SIG-M5 (cell line): ENCODE measurements at places on chromosomes 2 and 18.

DNA sequence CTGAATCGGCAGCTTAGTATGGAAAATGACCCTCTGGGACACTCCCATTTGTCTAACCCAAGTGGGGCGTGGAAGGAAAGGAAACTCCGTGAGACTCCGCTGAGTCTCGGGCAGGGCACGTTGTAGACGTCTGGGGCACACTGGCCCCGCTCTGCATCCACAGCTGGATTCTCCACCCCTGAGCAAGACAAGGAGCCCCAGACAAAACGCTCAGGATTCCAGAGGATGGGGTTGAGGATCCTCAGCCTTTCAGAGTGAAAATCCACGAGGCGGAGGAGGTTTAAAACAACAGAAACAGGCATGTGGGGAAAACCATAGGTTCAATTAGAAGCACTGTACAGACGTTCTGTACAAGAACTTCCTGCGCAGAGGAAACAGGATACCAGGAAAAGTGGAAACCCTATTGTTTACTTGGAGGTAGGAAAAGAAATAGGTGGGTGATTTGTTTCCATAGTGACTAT, 124.9 kb upstream of the ZNF236 start:
- no peak for DNase-seq

DNA sequence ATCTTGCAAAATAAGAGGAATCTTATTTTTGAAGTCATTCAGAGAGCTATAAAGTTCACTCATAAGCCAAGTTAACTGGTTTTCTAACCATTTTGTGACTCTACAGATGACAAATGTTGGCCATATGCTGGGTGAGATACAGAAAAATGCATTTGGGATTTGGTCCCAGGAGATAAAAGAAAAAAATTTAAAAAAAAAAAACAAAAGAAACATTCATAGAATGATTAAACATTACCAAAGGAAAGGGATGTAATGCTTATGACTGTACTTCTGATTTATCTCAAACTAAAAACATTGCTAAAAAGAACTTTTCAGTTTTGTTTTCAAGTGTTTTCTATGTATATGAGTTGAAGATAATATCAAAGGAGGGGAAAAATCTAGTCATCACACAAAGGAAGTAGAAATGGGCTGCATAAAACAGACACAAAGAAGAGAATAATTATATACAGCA, 43.1 kb downstream of the PELI1 start:
- DNase-seq, result no peak

- DNase-seq, result no peak
Observed at GRCh38 chr2:54589340-54590215, 133.5 kb downstream of the SPTBN1 start.

- DNase-seq, result no peak
Observed at GRCh38 chr18:42658171-42658570, 457.3 kb downstream of the RIT2 start.

GRCh38 chr18:60506190-60506589, 133.6 kb upstream of the MC4R start:
- DNase-seq, result no peak

- DNase-seq, result no peak
Observed at GRCh38 chr18:58458304-58458703, 170.6 kb downstream of the ALPK2 start.

GRCh38 chr2:18918280-18918679, 328.9 kb upstream of the NT5C1B start:
- DNase-seq, result no peak

GRCh38 chr2:207107551-207107950, 58.2 kb downstream of the KLF7 start:
- no peak for DNase-seq
